ENCODE measurements at places on chromosomes 3 and 15. TPM values are rescaled to one million over a fixed set of nuclear protein-coding genes. Genes with fewer than 3 reads are reported as not detected.

Gene ACTRT3
- not detected for total RNA-seq

Gene SLC28A2
- not detected for total RNA-seq

Gene DUOX1
- total RNA-seq = not detected

Gene GCNT3
- total RNA-seq = not detected

Gene ZNF619
- 5.3 TPM for total RNA-seq

Gene RETNLB
- not detected for total RNA-seq

Gene ADIPOQ
- total RNA-seq = not detected

Gene IL17RD
- not detected for total RNA-seq

Gene GOLGA8S
- total RNA-seq = not detected

Gene MME
- not detected for total RNA-seq

Gene GPR160
- total RNA-seq = 0.37 TPM

Gene ARNT2
- not detected for total RNA-seq

Gene DNAJC13
- 29.4 TPM for total RNA-seq

DNA sequence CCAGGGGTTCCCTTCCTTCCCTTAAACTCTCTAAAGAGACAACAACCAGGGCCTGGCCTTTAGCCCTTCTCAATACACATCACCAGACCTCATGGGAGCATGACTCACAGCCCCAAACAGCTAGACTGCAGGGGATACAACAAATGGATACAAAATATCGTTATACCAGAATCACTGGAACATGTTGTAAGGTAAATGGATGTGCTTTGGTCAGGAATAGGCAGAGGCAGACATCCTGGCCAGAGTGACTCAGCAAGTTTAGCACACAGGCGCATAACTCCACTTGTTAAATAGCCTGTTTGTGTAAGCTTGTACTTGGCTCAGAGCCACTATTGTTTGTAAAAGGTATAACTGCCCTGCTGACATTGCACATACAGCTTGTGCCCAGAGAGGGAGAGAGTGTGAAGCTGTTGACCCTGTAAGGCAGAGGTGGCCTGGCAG is 18.3 kb downstream of the TMED3 start:
- DNase-seq = no peak

GRCh38 chr15:29904757-29905417 is 82.6 kb upstream of the TJP1 start:
- no peak for DNase-seq

GRCh38 chr15:84831613-84832012 is 14.5 kb downstream of the ALPK3 start:
- DNase-seq = no peak

DNA sequence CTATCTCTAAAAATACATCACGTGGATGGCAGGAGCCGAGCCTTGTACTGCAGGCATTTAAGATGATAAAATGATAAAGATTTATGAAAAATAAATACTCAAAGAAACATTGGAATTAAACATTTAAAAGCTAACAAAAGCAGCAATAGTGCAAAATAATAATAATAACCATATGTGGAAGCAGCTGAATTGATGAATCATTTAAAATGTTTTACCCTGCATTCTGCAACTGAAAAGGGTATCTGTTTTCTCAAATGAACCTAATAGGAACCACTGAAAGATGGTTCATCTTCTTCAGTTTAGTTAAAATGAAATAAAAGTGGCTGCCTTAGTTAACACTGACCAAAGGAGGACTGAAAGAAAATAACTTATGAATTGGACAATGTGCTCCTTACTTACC is 436.1 kb downstream of the TUSC7 start:
- DNase-seq = no peak

DNA sequence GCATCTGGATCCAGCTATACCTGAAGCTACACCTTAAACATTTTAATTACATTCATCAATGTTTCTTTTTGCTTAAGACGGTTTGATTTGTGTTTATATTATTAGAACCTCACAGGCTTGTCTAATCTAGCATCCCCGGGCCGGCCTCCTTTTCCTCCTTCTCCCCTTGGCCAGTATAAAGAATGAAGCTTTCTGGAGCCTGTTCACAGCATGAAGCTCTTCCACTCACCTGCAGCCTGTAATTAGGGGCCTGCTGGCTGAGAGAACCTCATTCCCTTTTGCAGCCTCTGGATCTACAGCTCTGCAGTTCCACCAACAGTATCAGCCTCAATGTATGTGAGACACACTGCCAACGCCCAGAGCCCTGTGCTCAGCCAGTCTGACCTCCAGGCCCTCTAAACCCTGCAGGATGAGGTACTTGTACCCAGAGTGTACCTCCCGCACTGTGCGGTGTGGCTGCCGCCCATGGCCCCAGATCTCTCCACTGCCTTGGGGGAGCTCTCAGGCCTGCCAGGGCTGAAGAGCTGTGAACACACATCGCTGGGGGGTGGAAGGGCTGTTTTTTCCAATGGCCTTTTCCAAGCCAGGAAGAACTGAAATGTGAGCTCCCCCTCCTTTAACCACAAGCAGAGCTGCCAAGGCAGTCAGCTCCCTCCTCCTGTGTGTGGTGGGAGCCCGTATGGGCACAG is 114.7 kb upstream of the ALDH1A3 start:
- DNase-seq = no peak

- no peak for DNase-seq
Measured at GRCh38 chr3:181921220-181921619, 209.5 kb downstream of the SOX2 start.

- no peak for DNase-seq
Measured at GRCh38 chr3:56064684-56065083, 403.6 kb downstream of the ERC2 start.

- DNase-seq = no peak
Measured at GRCh38 chr15:90487186-90487585, 42.5 kb upstream of the CRTC3 start.

DNA sequence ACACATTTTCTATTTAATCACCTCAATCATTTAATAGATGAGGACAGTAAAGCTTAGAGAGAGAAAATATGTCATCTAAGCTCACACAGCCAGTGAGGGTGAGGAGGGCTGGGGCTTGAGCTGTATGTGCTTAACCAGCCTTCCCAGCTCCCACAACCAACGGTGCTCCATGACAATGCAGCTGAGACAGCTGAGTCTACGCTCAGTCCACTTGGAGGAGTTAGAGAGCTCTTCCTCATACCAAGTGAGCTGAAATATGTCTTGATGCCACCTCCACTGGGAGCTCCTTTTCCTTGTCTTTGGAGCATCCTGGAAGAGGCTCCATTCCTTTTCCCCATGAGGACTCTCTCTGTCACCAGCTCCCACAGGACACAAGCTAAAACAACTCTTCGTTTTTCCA is 9.3 kb downstream of the HOMER2 start:
- no peak for DNase-seq

- no peak for DNase-seq
Measured at GRCh38 chr3:124586126-124587052, 143.9 kb upstream of the UMPS start.

DNA sequence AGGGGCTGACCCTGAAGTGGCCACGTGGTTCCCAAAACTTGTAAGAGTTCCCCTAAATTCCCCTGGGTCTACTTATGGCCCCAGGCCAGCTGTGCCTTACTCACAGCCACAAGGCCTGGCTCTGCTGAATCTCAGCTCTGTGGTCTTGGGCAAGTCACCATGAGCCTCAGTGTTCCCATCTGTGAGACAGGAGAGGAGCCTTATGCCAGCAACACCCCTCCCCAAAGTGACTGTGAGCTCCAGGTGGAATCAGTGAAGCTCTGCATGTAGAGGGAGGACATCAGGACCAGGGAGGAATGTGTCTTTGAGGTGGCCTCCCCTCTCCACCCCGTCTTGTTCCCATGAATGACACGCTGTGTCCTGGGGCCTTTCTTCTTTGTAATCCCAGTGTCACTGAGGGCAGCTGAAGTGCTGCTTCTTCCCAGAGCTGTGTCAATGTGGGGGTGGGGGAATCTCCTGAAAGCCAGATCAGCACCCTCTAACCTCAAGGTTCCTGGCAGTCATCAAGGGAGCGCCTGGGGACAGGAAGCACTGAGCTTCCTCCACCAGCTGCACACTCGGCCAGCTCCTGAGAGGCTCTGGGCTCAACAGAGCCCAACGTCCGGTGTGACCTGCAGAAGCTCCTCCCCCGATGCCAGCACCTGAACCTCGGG is 258.9 kb downstream of the UACA start:
- DNase-seq = no peak

GRCh38 chr3:27800261-27800660 is 78.1 kb upstream of the EOMES start:
- no peak for DNase-seq

DNA sequence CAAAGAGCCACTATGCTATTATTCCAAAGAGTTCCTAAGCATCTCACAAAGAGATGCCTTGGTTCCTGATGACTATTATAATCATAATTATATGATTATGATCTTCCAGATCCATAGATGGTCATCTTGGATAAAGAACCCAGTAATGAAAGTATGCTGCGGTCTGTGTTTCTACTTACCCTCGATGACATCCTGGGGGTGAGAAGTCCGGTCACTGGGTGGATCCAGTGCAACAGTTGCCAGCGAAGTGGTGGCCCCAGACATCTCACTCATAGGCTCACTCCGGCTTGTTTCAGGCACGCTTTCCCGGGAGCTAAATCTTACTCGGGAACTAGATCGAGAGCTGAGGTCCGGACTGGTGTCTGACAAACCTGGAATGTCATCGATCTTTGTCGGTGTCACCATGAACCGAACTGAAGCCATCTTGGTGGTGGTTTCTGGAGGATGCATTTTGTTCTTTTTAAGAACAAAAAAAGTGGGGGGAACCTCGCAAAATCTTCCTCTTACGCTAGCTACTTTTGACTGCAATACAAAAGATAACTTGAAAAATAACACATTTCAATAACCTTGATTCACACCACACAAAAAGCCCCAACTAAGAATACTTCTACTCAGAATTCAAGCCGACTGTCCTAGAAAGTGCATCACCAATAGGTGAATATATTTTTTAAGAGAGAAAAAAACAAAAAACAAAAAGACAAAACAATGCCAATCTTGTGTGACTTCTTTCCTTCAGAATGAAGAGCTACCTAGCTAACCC is 1.2 kb downstream of the SLC12A6 start:
- no peak for DNase-seq

DNA sequence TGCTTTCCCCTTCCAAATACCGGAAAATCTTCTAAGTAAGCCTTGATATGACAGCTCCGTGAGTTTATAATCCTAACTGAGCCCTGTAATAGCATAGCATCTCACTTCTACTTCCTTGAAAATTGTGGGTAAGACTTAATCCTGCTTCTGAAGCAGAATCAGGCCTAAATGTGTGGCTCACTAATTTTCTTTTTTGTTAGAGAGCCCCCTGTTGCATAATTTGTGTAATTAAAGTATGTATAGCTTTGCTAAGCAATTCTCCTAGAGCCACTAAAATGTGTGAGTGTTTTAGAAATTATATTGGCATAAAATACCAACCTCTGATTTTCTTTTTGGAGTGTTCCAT is 304.4 kb downstream of the FGF12 start:
- no peak for DNase-seq

DNA sequence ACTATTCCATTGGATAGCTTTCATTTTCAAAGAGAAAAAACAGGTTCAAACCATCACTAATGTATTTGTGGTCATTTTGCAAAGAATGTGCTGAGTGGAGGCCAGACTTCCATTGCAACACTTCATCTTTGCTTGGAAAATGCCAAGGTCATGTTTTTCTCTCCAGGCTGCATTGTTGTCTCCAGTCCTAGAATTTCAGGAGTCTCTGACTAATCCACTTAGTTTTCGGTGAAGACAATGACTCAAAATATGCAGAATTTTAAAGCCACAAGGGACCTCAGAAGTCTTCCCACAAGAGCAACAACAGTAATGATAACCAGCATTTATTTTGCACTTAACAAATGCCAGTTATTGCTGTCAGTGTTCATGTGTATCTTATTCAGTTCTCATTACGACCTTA is 277.0 kb downstream of the RYR3 start:
- no peak for DNase-seq

GRCh38 chr15:101019366-101019896 is 100.3 kb downstream of the LRRK1 start:
- DNase-seq = no peak

GRCh38 chr3:65729973-65730372 is 308.7 kb downstream of the MAGI1 start:
- DNase-seq = no peak

DNA sequence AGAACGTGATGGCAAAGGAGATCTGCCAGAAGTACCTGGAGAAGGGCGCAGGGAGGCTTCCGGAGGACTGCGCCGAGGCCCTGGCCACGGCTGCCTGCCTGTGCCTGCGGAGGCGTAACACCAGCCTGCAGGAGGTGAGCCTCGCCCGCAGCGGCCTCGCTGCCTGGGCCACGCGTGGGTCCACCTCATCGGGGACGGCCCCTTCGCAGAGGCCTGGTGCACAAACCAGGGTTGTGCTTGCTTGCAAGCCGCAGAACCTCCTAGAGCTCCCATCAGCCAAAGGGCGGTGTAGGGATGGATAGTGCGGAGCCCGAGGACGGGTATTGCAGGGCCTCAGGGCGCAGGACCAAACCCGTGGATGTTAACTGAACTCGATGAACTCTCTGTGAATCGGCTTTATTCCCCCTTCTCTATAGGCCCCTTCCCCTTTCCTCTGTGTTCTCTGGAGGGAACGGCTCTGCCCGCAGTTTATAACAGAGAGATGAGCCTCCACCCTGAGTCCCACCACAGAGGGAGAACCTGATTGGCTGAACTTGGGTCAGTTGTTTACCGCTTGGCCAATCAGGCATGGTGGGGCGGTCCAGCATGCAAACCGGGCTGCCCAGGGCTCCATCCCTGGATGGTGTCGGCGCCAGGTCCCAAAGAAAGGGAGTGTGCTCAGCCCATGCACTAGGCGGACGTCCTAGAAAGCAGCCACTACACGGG is 13.6 kb upstream of the TATDN2 start:
- DNase-seq = no peak

DNA sequence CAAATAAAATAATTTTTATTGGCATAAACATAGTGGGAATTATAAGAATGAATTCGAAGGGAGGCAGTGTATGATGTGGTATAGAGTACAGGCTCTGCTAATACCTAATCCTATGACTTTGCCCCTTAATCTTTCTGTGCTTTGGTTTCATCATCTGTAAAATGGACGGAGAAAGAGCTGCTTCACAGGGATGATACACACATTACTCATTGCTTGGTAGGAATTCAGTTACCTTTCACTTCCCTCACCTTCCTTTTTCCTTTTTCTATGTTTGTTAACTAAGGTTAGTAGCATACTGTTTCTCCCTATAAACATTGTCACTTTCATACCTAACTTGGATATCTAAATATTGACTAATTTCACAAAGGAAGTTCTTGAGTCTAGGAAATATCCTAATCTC is 36.2 kb downstream of the LEKR1 start:
- DNase-seq = no peak

DNA sequence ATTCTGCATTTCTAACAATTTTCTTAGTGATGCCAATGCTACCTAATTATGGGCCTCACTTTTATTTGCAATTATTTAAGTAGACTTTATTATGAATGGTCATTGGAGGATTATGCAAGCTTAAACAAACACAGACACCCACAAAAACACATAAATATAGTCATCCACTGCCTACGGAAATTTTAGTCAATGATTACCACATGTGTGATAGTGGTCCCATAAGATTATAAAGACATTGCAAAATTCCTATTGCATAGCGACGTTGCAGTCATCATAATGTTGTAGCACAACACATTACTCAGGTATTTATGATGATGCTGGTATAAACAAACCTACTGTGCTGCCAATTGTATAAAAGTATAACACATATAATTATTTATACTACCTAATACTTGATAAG is 247.8 kb upstream of the ALCAM start:
- no peak for DNase-seq

All from CD4-positive, CD25-positive, alpha-beta regulatory T cell (primary cell).